ENCODE measurements at places on chromosomes 11 and 22.

DNA sequence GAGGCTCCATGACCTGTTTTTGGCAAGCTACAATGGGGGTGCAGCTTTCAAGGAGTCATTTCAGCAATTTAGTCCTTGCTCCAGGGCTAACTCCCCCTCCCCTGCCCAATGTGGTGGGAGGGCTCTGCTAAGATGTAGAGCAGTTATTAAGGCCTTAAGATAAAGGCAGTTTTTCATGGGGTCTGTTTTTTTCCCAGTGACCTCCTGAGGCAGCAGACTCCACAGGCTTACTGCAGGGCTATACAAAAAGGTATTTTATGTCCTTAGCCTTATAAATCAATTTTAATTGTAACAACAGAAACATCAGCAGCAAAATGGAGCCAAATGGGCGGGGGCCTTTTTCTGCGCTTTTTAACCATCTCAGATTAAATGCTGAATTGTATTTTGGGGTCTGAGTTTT, 192.3 kb downstream of the KIRREL3 start:
- no peak for DNase-seq

- no peak for DNase-seq
Observed at GRCh38 chr22:27159716-27160295, 502.4 kb downstream of the MIAT start.

DNA sequence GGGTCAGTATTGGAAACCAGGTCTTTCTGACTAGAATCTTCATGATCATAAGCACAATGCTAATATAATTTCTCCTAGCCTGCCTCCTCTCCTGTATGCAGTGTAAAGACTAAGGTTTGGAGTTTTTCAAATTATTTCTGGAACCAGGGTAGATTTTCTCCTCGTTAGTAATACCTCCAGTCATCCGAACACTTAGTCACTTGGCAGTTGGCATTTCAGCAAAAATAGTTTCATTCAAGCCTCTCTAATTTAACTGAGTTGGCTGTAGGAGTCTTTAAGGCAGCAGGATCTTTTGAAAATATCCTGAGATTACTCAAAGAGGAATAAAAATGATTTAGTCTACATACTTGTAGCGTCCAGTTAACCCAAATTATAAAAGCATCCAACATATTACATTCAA, 6.3 kb downstream of the TYR start:
- DNase-seq: no peak

DNA sequence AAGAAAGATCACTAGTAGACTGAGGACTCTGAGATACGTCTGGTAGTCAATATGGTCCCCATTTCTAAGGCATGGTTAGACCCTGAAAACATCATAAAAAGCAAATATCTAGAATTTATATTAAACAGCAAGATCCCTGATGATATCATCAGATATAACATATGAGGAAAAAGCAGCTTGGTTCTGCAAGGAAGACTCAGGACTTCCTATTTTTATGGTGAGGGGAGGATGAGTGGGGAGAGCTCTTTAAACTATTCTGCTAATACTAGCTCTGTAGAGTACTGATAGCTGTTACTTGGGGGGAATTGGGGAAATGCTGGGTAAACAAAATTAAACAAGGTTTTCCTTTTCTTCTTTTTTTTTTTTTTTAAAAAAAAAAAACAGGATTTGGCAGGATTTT, 235.8 kb downstream of the SWAP70 start:
- DNase-seq: no peak

DNA sequence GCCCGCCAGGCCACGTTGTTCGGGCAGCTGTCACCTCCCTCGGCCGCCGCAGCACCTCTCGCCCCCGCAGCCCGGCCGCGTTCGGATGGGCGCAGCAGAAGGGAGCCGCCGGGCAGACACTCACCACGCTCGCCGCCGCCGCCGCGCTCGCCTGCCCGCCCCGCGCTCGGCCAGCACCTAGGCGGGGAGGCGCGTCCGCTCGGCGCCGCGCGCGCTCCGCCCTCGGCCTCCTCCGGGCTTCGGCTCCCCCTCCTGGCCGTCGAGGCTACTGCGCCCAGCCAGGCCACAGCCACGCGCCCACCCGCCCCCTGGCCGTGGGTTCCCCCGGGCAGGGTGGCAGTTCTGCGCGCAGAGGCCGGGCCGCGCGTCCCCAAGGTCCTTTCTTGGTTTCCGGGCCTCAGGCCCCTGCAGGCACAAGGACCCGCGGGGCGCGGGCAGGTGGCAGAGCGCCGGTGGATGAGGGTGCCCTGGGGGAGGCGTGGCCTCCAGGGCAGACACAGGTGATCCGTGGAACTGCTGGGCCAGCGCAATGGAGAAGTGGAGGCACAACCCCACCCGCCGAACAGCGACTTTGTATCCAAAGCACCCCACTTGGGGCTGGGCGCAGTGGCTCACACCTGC, at the start of gene SLC25A22:
SLC25A22 (minus strand) TSS at position 189 of the 621 bp plus-strand sequence. CDS start 3,275 bp downstream, outside the sequence.
- DNase-seq: peak; percentile 93

DNA sequence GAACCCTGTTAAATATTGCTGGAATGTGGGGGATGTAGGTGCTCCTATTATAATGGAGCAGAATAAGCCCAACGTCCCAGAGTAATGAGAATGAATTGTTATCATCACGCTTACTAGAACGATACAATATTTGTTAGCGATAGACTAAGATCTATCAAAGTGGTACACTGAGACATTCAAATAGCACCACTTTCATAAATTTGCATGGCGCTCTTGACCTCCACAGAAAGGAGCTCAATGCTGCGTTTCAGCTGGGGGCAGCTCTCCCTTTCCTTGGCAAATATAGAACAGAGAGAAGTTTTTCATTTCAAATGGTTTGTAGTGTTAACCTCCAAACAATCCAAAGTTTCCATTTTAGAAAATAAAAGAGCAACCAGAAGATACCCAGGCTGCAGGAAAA, 38.2 kb upstream of the BLID start:
- DNase-seq: no peak

DNA sequence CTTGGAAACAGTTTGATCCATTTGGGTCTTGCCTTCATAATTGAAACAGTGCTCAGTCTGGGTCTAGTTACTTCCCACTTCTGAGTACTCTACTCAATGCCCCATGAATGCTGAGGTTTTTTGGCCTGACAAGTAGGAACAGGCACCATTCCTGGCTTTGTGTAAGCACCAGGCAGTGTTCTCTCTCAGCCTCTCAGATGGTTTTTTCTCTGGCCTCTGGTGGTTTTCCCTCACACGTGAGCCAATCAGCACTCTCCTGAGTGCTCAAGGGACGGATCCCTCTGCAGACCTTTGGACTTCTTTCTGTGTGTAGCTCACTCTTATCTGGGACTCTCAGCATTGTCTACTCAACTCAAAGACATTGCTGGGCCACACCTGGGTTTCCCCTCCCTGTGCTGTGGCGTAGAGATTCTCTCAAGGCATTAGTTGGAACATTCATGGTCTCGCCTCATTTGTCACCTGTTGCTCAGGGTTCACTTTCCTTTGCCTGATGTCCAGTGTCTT, 21.3 kb downstream of the SIK2 start:
- no peak for DNase-seq

DNA sequence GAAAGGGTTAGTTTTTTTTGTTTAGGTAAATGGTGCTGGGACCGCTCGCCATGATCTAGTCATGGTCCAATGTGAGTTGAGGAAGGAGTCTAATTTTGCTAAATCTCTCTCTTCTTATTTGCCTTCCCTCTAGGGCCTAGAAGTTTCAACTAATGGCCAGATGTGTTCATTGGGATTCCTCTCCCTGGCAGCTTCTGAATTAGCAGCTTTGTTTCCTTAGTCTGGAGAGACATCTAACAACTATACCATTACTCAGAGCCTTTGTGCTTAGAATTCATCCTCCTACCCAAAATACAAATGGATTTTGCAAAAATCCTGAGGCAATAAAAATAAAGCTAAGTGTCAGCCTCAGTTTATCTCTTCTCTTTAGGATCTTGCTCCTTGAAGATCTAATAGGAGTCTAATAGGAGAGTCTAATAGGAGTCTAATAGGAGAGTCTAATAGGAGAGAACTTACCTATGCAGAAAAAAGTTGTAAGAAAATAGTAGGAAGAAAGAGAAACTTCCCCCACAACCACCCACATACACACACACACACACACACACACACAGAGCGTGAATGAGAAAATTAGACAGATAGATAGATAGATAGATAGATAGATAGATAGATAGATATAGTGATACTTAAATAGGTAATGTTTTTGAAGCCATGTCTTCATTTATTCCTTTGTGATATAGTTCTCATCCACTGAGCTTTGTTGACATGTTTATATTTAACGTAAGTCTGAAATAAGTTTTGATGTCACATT, 980.5 kb upstream of the CNTN5 start:
- no peak for DNase-seq

- peak; percentile 97 for DNase-seq
Observed at GRCh38 chr11:119381181-119381988, at the start of gene USP2. Gene USP2, minus strand, starts transcription at chr11:119381690. Its CDS starts 8,210 bp downstream, at chr11:119373480.

- DNase-seq: peak; percentile 48
Observed at GRCh38 chr11:114228435-114229411, 67.5 kb upstream of the NNMT start.

DNA sequence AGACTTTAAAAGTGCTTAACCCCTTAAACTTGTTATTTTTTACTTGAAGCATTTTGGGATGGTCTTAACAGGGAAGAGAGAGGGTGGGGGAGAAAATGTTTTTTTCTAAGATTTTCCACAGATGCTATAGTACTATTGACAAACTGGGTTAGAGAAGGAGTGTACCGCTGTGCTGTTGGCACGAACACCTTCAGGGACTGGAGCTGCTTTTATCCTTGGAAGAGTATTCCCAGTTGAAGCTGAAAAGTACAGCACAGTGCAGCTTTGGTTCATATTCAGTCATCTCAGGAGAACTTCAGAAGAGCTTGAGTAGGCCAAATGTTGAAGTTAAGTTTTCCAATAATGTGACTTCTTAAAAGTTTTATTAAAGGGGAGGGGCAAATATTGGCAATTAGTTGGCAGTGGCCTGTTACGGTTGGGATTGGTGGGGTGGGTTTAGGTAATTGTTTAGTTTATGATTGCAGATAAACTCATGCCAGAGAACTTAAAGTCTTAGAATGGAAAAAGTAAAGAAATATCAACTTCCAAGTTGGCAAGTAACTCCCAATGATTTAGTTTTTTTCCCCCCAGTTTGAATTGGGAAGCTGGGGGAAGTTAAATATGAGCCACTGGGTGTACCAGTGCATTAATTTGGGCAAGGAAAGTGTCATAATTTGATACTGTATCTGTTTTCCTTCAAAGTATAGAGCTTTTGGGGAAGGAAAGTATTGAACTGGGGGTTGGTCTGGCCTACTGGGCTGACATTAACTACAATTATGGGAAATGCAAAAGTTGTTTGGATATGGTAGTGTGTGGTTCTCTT, 2.8 kb downstream of the MALAT1 start:
- no peak for DNase-seq
